ENCODE measurements at places on chromosomes 4 and X.

DNA sequence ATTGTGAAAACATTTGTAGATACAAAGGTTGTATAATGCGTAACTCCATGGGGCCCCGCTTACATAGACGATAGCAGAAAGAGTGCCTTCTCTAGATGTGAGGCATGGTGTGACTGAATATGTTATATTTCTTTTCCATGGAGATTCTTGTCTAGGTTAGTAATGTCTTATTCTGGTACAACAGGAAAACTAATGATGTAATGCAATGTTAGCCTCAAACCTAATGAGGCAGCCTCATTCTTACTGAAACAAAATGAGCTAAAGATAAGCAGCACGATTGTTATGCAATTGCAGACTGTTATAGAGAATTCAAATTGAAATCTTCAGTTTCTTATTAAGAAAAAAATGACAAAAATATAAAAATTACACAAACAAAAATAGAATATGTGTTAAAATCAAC is 171.1 kb upstream of the ANKRD50 start:
- DNase-seq, result no peak

GRCh38 chr4:1711571-1712215 is 426 bp downstream of the SLBP start:
- no peak for DNase-seq

- no peak for DNase-seq
Measured at GRCh38 chrX:131614241-131614640, 70.4 kb downstream of the OR13H1 start.

DNA sequence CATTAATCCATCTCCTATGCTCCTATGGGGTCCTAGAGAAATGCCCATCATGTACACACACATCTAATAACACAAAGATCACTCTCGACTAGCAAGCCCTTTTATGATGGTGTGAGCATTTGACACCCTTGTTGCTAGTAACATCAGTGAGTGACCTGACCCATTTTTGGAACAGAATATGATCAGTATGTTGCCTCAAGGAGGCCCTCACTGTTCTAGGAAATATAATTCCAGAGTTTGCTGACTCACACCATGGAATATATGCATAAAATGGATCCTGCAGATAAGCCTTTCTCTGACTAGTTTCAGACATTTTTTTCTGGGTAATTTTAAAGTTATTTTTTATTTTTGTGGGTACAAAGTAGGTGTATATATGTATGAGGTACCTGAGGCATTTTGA is 121.8 kb downstream of the AR start:
- no peak for DNase-seq

- DNase-seq, result no peak
Measured at GRCh38 chr4:119233750-119234149, 21.2 kb downstream of the USP53 start.

- DNase-seq, result no peak
Measured at GRCh38 chr4:8854931-8855330, 16.7 kb downstream of the HMX1 start.

DNA sequence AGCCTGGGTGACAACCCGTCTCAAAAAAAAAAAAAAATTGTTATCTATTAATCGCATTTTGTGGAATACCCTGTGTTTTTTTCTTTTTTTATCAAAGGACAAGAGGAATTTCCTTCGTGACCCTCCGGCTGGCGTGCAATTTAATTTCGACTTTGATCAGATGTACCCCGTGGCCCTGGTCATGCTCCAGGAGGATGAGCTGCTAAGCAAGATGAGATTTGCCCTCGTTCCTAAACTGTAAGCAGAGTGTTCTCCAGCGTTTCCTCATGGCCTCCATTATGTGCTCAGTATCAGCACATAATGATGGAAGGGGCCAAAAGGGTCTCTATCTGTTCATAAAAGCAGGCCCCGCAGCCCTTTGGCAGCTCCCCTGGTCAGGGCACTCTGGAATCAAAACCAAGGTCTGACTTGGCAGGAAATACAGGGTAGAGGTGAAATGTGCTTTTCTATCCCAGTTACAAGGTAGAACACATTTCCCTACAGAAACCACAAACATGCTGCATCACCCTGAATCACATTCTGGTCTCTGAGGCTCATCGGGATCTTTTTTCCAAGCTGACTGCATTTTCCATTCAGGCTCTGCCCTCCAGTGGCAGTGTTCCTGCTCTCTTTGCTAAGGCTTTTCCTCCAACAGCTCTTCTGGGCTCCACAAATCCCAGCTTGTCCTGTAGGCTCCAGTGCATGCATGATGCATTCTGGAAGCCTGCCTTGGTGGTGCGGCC is 24.4 kb downstream of the SYAP1 start:
- DNase-seq, result no peak

DNA sequence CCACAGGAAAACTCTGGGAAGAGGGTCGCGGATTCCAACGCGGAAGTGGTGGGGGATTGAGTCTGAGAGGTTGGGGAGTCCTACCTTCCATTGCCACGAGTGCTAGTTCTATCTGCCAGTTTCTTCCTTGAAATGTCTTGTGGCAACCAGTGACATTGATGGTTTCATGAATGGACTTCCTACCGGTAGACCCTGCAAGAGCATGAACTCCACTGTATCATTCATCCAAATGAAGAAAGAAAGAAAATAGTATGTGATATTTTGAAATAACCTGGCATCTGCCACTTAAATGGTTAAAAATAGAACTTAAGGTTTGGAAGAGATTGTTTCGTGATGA is 1.1 kb upstream of the SLC10A7 start:
- no peak for DNase-seq
